ENCODE measurements at places on chromosomes 13 and 19. TPM values are rescaled to one million over a fixed set of nuclear protein-coding genes. Genes with fewer than 3 reads are reported as not detected.

GRCh38 chr13:67742478-67742877 is 512.3 kb upstream of the PCDH9 start:
- no peak for DNase-seq

GRCh38 chr19:40688309-40688708 is 2.1 kb downstream of the NUMBL start:
- DNase-seq, result no peak

- DNase-seq, result no peak
These were observed 123.5 kb upstream of the CACNA1A start for GRCh38 chr19:13629687-13630357.

- no peak for DNase-seq
These were observed 564.1 kb downstream of the PCDH9 start for GRCh38 chr13:66665991-66666390.

DNA sequence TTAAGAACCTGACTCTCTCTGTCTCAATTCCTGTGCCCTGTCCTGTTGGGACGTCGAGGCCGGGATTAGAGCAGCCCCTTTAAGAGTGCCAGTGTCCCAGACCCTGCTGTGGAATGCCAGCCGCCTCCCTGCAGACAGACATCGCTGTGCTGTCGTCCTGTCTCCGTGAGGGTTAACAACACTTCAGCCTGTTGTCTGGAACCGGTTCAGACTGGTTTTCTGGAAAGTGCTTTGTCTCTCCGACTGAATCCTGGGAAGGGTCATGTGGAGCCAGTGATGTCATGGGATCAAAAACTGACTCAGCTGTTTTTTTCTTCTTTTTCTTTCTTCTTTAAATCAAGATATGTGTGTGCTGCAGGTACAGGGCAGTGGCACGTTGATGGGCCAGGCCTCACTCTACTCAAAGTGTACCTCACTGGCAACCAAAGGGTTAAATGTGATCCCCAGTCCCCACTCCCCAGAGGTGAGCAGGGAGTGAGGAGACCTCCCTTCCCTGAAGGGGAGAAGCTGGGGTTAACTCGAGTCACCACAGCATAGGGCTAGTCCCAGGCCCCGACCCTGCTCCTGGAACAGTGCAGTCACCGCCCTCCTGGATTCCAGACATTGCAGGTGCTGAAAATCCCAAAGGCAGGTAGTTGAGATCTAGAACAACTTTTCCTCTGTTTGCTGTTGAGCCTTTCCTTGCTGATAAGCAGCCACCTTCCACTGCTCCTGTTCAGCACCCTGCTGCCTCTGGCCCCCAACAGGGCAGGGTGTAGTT is 50.8 kb downstream of the TSSK6 start:
- DNase-seq, result peak; percentile 77

GRCh38 chr13:85640727-85641126 is 158.5 kb downstream of the SLITRK6 start:
- DNase-seq, result no peak

GRCh38 chr19:54518844-54519243 is 16.2 kb downstream of the LAIR2 start:
- DNase-seq, result no peak

- no peak for DNase-seq
These were observed 126.4 kb upstream of the SLC10A2 start for GRCh38 chr13:103192511-103193135.

DNA sequence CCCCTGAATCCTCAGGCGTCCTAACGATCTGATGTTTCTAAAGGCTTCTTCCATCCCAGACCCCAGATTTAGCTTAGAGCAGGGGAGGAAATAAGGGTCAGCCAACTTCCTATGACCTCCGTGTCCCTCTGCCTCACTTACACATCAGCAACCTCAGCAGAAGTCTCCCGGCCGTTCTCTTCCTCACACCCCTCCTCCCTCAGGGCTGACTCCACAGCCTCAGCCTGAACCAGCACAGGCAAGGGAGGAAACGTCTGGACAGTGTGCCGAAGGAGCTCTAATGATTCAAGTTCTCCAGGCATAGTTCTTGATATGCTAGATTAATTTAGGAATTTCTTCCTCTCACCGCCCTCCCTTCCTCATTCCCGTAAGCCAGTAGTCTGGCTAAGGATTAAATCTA is 121.4 kb downstream of the NUFIP1 start:
- DNase-seq, result no peak

- DNase-seq, result no peak
These were observed 2.0 kb downstream of the ZNF792 start for GRCh38 chr19:34961775-34962686.

- DNase-seq, result no peak
These were observed 274.7 kb downstream of the SUCLA2 start for GRCh38 chr13:47726394-47726793.

DNA sequence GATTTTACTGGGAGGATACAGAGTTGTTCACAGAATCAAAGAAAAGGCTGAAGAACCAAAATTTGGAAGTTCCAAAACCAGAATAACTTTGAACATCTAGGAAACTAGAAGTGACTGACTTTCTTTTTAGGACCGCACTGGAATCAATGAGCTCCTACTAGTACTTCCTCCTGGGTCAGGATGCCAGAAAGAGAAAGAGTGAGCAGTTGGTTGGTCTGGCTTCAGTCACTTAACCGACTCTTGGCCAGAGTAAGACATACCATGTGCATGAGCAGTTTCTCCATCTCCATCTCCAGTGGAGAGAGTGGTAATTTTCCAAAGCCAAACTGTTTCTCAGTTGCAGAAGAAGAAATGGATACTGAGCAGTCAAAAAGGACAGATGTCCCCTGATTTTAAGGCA is 27.1 kb upstream of the MTUS2 start:
- no peak for DNase-seq

GRCh38 chr13:20706661-20707060 is 3.2 kb downstream of the IL17D start:
- no peak for DNase-seq

DNA sequence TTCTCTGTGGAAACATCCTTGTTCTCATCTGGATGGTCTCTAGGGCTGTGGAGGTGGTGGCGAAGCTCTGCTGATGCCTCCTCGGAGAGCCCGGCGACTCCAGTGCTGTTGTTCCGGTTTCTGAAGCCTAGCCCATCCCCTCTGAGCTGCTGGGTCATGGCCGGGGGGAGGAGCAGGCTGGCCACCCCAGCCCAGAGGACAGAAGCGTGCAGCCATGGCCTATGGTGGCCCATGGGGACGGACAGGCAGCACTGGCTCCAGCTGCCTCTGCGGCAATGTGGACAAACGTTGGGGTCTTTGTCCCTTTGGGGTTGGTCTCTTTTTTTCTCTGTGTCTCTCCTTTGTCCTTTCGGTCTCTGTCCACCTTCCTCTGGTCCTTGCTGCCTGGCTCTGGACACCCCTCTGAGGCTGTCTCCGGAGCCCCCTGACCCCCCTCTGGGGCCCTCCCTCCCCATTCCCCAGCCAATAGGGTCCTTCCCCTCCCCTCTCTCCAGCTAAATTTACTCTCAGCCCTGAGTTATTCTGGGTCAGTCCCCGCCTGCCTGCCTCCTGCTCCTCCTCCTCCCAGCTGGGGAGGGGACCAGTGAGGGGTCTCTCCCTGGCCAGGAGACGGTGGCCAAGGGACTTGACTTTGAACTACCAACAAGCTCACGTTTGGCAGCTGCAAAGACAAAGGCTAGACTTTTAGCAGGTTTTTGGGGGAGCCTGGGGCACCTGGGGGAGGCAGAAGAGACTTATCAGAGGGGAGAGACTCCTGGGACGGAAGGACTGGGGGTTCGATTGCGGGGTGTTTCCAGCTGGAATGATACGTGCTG is at the start of gene HRC:
TSS of gene HRC (minus strand) at position 392 of the 815 bp plus-strand sequence. CDS start at position 233, 159 bp downstream.
- DNase-seq, result no peak

DNA sequence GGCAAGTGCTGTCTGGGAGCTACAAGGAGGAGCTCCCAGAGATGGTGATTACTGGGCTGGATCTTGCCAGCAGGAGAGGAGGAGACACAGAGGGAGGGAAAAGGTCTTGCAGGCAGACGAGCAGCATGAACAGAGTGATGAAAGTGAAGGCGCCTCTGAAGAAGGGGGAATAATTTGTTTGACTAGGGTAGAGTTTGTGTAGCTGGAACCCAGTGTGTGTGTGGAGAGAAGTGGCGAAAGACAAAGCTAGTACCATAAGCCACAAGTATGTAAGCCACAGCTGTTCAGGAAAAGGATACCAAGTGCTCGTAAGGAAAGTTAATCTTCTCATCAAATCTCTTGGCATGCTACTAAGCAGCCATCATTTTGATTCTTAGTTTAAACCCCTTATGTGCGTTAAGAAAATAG is 5.4 kb downstream of the FLT1 start:
- DNase-seq, result no peak

DNA sequence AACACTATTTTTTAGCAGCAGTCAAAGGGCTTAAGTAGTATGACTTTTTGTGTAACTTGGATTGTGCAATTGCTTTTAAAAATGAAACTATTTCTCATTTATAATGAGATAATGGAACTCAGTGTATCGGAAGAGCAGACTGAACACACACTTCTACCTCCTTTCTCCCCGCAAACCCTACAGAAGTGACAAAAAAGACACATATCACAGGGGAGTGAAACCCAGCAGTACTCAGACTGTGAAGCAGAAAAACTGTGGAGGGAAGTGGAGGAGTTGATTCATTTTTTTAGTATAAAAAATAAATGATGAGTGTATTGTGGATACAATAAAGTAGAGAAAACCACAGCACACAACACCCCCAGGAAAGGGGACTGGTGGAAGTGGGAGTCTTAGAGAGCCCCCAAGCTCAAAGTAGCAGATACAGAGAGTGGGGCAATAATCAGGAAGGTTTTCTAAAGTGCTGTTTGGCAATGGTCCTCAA is 9.7 kb downstream of the LPAR6 start:
- no peak for DNase-seq

- DNase-seq, result peak; percentile 34
These were observed 108.5 kb downstream of the STK24 start for GRCh38 chr13:98468361-98468760.

GRCh38 chr19:3975637-3976087 is 4.8 kb upstream of the DAPK3 start:
- DNase-seq, result peak; percentile 13

- DNase-seq, result no peak
These were observed 25.7 kb upstream of the WASF3 start for GRCh38 chr13:26531742-26532141.

DNA sequence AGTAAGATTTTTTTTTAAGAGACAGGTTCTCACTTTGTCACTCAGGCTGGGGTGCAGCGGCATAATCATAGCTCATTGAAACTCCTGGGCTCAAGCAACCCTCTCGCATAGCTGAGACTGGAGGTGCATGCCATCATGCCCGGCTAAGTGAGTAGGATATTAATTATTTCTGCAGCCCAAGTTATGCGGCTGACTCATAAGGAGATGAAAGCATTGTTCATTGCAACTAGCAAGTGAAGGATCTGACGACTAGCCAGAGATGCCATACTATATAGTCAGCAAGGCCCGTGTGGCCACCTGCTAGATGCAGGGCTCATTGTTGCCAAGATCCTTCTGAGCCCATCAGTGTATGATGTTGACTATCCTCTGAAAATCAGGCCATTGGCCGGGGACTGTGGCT is 45.2 kb downstream of the ABCC4 start:
- DNase-seq, result no peak

STOML3 gene
- total RNA-seq, result not detected

UHRF1 gene
- total RNA-seq, result 3.3 TPM

SH2D3A gene
- total RNA-seq, result 60.0 TPM

CYP2A7 gene
- not detected for total RNA-seq

TNNT1 gene
- not detected for total RNA-seq

DCT gene
- 0.33 TPM for total RNA-seq

CLPTM1 gene
- total RNA-seq, result 48.5 TPM

CATSPERD gene
- not detected for total RNA-seq

ZSCAN4 gene
- not detected for total RNA-seq

PRODH2 gene
- 3.9 TPM for total RNA-seq

GET3 gene
- 13.2 TPM for total RNA-seq

ZNF8 gene
- total RNA-seq, result 4.6 TPM

LIM2 gene
- not detected for total RNA-seq

Data from body of pancreas (tissue), 4 donors.